ENCODE measurements at places on chromosomes 4 and X.

DNA sequence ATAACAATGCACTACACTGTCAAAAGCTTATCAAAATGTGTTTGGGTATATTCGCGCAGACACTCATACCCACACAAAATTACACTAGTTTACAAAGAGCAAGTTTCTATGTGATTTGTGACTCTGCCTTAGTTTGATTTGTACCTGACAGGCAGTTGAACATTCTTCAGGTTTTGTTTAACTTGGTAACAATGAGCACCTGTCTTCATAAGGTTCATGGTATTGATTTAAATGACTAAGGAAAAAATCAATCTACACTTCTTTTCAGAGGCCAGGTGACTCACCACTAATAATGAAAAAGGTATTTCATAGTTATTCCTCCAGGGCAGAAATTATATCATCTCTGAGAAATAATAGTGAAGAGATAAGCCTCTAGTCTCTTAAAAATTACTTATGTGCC lies 1114.6 kb upstream of the AGA start:
- no peak for DNase-seq

- no peak for DNase-seq
Measured at GRCh38 chr4:1792832-1793495, at the start of gene FGFR3. TSS of gene FGFR3 (plus strand) at chr4:1793293. CDS start at chr4:1793935, 642 bp downstream.

- DNase-seq, result no peak
Measured at GRCh38 chr4:72305620-72306019, 263.4 kb downstream of the ADAMTS3 start.

- no peak for DNase-seq
Measured at GRCh38 chr4:86848136-86848535, 1.0 kb downstream of the SLC10A6 start.

GRCh38 chr4:129334136-129334535 lies 238.2 kb downstream of the C4orf33 start:
- no peak for DNase-seq

DNA sequence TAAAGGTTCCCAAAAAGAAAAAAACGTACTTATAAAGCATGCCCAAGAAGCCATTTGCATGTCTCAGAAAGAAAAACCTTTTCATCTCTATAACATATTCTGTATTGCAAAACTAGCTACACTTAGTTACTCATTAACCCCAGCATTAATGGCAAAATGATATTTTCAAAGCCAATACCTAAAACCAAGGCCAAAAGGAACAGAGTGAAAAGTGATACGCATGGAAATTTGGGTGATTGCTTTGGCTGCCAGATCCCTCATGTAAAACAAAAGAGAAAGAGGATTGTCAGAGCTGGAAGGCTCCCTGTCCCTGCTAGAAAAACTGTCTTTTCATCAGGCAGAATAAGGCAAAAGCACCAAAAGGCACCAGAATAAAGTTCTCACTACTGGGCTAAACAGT lies 46.8 kb upstream of the RADX start:
- no peak for DNase-seq

DNA sequence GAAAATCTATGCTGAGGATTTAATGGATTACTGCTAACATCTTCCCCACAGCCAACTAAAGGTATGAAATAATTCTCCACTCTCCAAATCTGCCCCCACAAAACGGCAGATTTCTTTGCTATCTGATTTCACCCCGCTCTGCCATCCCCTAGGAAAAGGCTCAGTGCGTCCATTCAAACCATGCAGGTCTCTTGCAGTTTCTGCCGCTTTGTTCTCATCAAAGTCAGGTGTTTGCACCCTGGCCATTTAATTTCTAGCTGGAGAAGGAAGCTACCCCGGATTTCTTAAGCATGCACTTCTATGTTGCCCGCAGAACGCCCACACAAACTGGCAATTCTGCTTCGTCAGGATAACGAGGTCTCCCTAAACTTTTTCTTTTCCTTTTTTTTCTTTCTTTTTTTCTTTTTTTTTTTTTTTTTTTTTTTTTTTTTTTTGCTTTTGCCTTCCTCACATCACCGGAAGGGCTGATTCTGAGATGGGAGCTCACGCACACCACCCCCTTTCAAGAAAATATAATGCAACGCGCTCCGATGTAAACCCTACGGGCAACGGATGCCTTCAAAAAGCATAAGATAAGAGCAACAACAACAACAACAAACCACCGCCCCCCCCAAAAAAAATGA lies 3.3 kb downstream of the NLGN4X start:
- no peak for DNase-seq

DNA sequence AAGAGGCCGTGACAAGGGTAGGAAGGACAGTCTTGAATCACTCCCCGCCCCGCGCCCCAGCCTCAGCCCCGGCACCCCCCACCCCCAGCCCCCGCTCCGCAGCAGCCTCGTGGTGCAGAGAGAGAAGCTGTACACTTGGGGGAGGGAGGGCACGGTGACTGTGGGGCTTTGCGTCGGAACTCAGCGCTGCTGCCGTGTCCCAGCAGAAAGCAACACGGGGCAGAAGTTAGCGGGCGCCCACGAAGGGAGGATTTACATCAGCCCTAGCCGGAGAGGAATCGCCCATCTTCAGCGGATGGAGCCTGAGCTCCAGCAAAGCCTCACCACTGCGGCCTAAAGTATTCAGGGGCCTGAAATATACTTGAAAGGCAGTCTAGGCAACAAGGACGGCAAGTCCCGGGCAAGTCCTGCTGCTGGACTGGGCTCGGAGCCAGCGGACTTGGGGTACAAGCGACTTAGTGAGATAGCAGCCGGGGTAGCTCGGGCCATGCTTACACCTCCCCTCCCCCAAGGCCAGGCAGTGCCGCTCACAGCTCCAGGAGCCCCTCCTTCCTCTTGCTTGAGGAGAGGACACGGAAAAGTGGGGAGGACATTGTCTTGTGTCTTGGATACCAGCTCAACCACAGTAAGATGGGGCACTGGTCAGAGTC lies 18.5 kb upstream of the OPN1LW start:
- no peak for DNase-seq

DNA sequence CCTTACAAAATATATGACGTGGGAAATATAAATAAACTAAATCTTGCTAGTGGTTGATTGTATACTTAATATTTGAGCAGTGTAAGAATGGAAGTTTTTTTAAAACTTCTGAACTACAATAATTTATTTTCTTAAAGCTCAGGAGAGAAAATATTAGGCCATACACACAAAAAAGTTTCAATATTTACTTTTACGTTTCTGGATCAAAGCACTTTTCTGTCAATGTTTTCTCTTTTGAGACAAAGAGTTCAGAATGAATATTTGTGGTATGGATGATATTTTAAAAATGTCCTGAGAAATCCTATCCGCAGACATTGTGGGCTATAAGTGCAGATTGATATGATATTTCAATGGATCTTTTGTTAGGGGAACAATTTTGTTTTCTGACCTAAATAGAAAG lies 109.9 kb downstream of the TLL1 start:
- DNase-seq, result no peak

DNA sequence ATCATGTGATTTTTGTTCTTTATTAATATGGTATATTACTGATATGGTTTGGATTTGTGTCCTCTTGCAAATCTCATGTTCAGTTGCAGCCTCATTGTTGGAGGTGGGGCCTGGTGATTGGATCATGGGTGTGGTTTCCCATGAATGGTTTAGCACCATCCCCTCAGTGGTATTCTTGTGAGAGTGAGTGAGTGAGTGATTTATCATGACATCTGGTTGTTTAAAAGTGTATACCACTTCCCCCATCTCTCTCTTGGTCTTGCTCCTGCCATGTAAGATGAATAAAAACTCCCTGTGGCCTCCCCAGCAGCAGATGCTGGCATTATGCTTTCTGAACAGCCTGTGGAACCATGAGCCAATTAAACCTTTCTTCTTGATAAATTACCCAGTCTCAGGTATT lies 111.5 kb downstream of the TAB3 start:
- DNase-seq, result no peak

- no peak for DNase-seq
Measured at GRCh38 chrX:30151964-30152363, 63.4 kb upstream of the MAGEB2 start.

- DNase-seq, result peak; percentile 45
Measured at GRCh38 chrX:102712981-102713625, 855 bp downstream of the GPRASP2 start.

DNA sequence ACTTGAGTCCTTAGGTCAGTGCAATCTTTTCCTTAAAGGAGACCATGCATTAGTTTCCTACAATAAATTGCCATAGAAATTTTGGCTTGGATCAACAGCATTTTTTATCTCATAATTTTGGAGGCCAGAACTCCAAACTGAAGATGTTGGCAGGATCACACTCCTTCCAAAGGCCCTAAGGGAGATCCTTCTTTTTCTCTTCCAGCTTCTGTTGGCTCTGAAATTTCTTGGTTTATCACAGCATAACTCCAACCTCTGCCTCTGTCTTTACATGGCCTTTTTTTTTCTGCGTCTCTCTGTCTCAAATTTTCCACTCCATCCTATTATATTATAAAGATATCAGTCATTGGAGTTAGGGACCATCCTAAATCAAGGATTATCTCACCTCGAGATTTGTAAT lies 282.2 kb downstream of the STIM2 start:
- DNase-seq, result no peak

- DNase-seq, result no peak
Measured at GRCh38 chr4:155705664-155706063, 39.0 kb downstream of the GUCY1A1 start.

DNA sequence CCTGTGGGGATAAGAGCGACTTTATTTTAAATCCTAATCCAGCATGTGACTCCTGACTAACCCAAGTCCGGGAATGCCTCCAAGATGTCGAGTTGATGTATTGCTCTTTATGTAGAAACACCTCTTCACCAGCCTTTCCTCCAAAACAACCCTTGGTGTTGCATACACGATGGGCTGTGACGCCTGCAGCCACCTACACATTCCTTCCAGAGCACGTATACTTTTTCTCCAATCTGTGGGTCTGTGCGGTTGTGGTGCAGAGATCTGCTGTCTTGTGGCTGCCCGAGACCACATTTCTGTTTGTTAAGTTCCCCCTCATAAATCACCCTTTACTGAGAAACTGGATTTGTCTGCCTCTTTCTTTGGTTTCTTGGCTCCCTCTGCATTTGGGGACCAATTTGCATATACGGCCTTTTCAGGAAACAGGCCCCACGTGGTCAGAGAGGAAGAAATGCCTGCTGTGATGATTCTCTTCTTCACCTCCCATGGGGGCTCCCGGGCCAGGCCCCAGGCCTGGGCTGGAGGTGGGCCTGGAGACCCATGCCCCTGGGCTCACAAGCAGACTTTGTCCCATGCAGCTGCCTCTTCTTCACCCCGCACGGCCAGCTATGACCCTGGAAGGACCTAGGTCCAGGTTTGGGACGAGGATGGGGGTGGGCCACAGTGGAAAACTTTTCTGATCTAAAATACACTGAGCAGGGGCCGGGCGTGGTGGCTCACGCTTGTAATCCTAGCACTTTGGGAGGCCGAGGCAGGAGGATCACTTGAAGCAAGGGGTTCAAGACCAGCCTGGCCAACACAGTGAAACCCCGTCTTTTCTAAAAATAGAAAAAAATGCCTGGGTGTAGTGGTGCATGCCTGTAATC lies 21.4 kb upstream of the AFAP1 start:
- no peak for DNase-seq

GRCh38 chr4:105921301-105921700 lies 26.0 kb downstream of the NPNT start:
- DNase-seq, result no peak

GRCh38 chrX:123959281-123960063 lies 2.0 kb upstream of the STAG2 start:
- peak; percentile 6 for DNase-seq

DNA sequence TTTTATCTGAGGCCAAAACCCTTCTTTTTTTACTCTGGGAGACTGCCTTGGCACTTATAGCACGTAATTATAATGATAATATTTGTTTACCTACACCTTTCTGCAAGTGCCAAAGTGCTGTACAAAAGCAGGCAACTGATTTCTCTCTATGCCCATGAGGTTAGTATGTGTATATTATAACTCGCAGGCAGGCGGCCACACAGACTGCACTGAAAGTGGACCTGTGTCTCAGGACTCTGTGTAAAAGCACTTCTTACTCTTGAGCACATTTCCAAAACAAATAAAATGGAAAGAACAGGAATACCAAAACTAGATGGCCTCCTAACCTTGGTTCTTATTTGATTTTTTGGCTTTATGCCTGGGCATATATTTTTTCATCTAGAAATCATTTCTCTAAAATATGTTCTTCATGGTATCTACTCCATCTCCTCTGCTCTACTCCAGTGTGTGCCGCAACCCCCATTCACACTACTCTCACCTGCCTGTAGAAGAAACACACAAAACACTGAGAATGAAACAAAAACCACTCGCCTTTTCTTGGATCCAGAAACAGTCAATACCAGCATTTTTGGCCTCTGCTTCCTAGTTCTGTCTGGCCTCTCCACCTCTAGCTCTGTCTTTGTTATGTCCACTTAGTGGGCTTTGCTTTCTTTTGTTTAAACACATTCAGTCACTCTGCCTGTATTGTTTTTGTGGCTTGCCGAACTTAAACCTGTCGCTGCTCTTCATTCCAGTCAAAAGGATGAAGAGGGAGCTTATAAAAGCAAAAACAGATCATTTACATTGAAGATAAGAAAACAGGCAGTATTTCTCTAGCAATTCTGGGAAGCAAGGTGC lies 934.5 kb upstream of the TENM3 start:
- DNase-seq, result peak; percentile 72
